8988T (cell line): ENCODE measurements at places on chromosomes 3 and 15.
A peak's percentile ranks its signal among the peaks of the same experiment; 100 is the strongest.

GRCh38 chr3:102194001-102194400 lies 240.8 kb upstream of the ZPLD1 start:
- no peak for DNase-seq

DNA sequence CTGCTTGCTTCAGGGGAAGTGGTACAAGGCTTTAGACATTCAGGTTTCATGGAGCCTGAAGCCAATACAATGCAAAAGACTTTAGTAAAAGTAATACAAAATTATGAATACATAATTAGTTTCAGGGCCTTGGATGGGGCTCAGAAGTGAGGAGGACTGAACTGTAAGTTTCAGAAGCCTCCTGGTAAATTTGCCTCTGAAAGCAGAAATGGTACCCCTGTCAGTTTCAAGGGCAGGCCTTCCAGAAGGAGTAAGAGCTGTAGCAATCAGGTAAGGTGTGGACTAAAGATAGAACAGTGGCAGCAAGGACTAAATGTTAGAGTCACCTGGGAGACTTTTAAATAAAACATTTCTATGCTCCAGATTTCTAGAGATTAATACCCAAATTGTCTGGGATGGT lies 402.5 kb upstream of the GOLIM4 start:
- no peak for DNase-seq

DNA sequence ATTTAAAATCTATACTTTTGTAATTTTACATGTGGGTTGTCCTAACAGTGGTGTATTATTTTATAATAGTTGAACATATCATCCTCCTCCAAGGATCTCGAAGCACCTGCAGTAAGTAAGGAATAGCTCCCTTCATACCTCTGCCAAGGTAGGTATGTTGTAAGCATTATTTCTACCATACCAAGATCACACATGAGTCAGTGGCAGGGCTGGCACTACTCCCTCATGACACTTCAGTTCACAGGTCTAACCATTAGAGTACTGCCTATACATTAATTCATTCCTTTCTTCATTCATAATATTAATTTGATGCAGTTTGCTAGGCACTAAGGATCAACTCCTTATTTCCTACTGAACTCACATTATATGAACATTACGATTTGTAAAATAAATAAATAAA lies 11.9 kb upstream of the LEKR1 start:
- no peak for DNase-seq

GRCh38 chr3:41094351-41094750 lies 105.0 kb upstream of the CTNNB1 start:
- no peak for DNase-seq

DNA sequence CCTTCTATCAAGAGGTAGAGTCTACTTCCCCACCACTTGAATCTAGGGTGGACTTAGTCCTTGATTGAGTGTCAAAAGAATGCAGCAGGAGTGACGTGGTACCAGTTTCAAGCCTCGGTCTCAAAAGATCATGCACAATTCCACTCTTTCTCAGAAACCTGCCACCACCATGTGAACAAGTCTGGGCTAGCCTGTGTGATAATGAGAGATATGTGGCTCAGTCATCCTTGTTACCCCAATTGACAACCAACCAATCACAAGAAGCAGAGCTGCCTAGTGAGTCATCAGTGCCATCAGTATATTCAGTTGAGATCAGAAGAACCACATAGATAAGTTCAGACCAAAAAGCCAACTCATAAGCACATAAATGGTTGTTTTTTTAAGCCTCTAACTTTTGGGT lies 374.5 kb downstream of the IL20RB start:
- DNase-seq, result no peak

DNA sequence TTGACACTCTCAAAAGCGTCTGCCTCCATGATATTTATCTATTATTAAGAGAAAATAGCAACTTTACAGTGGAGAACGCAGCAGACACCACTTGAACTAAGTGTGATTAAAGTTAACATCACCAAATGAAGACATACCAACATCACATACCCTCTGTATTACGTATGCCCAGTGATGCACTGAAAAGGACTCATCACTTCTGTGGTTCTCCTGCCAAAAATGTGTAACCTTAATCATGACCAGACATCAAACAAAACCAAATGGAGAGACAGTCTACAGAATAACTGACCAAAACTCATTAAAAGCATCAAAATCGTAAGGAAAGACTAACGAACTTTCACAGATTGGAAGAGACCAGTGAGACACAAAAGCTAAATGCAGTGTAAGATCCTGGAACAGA lies 103.2 kb downstream of the PPP2R3A start:
- no peak for DNase-seq

- DNase-seq, result no peak
Measured at GRCh38 chr3:94303266-94303665, 240.4 kb downstream of the NSUN3 start.

DNA sequence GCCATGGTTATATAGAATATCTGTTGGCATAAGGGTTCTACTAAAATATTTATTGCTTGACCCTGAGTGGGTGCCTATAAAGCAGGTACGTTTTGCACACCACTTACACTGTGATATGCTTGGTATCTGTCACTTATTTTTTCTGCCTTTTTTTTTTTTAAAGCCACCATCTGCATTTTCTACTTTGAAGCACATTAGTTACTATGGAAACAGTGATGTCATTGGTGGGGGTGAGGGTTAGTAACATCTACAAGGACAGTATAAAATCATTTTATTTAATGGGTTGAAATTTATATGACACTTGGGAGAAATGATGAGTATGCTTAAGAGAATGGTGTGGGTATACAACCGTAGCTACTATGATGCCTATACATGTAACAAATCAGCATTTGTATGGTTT lies 25.6 kb downstream of the SLCO3A1 start:
- no peak for DNase-seq

DNA sequence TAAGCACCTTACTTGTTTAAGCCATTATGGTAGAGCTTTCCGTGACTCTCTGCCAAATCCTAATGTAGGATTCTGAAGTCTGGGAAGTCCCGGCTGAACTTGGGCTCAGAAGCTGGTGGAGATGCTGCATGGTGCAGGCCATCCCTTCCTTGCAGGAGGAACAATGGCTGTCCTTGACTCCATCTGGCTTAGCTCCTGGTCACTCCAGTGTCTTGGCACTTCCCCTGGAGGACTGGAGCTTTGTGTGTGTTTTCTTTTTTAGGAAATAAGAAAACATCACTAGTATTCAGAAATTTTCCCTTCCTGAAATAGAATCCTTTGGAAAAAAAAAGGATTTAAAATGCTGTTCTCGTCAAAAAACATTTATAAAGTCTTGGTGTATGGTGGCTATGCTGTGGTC lies 209.3 kb upstream of the ROPN1 start:
- DNase-seq, result no peak

- DNase-seq, result no peak
Measured at GRCh38 chr3:25091934-25092333, 336.1 kb upstream of the RARB start.

DNA sequence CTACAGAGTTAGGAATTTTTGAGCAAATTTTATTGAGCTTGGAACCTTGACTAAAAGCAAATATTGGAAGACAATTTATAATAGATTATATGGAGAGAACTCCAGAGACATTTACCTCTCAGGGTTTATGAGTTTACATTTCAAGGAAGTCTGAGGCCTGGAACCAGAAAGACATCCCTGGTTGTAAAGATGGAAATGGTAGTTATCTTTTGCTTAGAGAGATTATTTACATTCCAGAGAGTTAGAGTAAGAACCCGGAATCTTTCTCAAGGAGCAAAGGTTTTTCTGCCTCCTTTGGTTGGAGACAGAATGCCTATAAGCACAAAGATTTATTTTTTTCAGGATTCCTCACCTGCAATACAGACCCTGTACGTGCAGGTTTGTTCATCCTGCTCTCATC lies 458.1 kb downstream of the TBL1XR1 start:
- no peak for DNase-seq

DNA sequence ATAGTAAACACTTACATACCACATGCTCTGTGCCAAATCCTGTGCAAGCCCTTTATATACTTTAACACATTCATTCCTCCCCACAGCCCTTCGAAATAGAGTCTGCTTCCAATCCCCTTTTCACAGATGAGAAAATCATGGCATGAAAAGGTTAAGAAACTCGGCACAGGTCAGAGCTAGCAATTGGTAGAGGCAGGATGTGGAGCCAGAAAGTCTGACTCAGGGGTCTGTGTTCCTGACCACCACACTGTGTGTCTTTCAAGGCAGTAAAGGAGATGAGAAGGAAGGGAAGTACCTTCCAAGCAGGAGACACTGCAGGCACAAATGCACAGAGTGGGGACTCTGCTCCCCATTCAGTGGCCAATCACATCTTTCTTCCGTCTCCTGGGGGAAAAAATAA lies 61.1 kb downstream of the SCN11A start:
- no peak for DNase-seq

DNA sequence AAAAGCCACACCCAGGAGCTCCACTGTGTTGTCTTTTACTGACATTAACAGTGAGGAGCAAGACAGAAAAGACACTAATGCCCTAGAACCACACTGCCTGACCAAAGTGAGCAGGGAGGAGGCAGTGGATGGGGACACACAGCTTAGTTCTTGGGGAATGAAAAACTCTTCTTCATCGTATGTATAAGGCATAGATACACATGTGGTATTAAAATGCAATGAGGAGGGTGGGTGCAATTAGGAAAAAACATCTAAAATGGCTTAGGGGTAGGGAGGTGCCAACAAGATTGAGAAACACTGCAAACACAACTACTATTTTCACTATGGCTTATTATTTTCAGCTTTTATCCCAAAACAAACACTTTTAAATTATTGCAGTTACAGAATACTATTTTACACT lies 15.5 kb downstream of the KLHL25 start:
- no peak for DNase-seq

GRCh38 chr15:67878712-67879206 lies 38.9 kb upstream of the RNU6-1 start:
- DNase-seq, result no peak

DNA sequence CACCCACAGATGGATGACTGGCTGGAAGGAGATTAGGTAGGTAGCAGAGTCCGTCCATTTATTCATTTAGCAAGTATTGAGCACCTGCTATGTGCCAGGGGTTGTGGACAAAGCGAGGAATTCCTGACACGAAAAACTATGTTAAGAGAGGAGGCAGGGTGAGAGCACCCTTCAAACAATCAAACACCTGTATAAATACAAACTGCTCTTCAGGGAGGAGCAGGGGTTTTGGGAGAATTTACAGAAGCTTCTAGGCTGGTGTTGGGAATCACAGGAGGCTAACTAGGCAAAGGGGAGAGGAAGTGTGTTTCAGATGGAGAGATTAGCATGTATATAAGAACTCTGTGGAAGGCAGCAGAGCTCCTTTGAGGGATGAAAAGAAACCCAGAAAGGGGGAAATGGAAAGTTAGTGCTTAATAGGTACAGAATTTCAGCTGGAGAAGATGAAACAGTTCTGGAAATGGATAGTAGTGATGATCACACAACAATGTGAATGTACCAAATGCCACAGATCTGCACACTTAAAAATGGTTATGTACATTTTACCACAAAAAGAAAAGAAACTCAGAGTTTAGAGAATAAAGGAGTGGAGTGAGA lies 805 bp upstream of the SEC22C start:
- no peak for DNase-seq

- DNase-seq, result no peak
Measured at GRCh38 chr3:148746053-148746452, 48.4 kb downstream of the AGTR1 start.

DNA sequence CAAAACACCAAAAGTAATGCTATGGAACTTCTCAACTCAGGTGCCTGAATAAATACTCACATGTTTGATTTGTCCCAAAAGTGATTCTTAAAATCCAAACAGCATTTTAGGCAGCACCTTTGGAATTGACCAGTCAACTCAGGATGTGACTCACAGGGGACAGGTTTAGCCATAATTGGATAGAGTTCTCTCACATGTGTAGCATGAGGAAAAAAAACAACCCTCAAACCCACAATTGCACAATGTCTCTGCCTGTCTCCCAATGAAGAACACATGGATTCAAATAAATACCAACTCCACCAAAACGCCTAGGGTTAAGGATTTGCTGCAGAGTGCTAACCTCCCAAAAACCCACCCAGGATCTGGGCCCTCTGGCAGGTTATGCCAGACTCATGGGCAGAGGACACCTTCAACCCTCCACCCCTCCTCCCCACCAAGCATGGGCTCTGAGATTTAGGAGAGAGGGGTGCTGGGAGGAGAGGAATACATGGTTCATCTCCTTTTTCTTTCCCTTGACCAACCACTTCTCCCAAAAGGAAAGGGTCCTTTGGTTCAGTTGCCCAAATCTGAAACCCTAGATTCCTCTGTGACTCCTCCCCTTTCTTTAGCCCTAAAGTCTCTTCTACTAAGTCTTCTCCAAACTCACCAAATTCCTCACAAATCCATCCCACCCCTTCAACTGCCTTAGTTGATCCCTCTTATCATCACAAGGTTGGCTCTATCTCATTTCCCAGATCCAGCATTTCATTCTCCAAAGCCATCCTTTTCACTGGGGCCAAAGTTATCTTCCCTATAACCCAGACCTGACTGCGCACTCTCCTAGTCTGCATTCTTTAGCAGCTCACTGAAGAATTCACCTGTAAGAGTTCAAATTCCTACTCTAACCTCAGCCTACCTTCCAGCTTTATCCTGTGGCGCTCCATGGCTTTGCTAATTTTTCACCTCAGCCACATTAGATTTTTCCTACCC lies 7.7 kb downstream of the RYK start:
- no peak for DNase-seq

DNA sequence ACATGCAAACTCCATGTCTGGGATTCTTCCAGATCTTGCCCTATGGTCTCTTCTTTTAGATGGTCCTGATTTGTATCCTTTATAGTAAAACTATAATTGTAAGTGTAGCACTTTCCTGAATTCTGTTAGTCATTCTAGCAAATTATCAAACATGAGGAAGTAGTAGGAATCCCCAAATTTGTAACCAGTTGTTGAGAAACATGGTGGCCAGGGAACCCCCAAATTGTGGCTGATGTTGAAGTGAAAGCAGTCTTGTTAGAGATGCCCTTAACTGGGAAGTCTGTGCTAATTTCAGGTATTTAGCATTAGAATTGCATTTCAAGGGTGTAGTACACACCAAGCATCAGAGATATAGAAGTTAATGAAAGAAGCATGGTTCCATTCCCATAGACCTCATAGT lies 180.4 kb upstream of the STT3B start:
- DNase-seq, result no peak

GRCh38 chr3:139517321-139518065 lies 22.0 kb downstream of the RBP1 start:
- DNase-seq, result no peak

GRCh38 chr3:11699083-11699427 lies 55.3 kb upstream of the VGLL4 start:
- DNase-seq, result no peak

GRCh38 chr3:77825001-77825827 lies 785.3 kb downstream of the ROBO2 start:
- peak; percentile 8 for DNase-seq

DNA sequence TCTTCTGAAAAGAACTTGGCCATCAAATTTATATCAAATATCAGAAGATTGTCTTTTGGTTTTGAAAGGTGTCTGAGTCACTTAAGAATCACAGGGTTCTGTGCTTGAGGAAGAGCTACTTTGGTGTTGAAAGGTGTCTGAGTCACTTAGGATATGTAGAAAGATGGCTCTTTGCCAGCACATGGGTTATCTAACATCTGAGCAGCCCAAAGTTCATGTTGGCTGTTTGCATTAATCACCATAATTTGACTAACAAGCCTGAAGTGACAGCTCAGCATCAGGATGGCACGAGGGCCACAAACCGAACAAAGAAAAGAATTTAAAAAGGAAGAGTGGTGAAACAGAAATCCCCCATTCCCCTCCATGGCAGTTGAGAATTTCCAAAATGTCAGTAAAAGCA lies 190.5 kb upstream of the CMC1 start:
- DNase-seq, result no peak
